ENCODE measurements at places on chromosomes 7 and 10. TPM values are rescaled to one million over a fixed set of nuclear protein-coding genes. Genes with fewer than 3 reads are reported as not detected.

GRCh38 chr10:124362568-124362967 is 56.2 kb downstream of the OAT start:
- no peak for DNase-seq

The CCDC172 gene
- not detected for total RNA-seq

The COBL gene
- total RNA-seq = 76.5 TPM

GRCh38 chr7:23474094-23474828 is 4.0 kb upstream of the IGF2BP3 start:
- DNase-seq = peak; percentile 85

DNA sequence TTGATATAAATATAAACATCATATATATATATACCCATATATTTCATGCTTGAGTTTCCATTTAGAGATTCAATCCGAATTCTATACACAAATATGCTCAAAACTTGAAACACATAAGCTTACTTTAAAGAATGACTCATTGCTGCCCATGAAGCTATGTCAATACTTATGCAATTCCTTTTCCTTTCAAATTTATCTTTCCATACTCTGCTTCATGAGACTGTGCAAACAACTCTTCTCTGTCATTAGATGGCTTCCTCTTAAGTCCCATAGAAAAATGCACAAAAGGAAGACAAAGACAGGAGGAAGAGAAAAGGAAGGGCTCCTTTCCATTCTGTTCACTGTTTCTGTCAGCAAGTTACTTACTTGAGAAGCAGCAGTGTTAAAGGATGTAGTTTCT is 895.7 kb upstream of the SORCS1 start:
- DNase-seq = no peak

DNA sequence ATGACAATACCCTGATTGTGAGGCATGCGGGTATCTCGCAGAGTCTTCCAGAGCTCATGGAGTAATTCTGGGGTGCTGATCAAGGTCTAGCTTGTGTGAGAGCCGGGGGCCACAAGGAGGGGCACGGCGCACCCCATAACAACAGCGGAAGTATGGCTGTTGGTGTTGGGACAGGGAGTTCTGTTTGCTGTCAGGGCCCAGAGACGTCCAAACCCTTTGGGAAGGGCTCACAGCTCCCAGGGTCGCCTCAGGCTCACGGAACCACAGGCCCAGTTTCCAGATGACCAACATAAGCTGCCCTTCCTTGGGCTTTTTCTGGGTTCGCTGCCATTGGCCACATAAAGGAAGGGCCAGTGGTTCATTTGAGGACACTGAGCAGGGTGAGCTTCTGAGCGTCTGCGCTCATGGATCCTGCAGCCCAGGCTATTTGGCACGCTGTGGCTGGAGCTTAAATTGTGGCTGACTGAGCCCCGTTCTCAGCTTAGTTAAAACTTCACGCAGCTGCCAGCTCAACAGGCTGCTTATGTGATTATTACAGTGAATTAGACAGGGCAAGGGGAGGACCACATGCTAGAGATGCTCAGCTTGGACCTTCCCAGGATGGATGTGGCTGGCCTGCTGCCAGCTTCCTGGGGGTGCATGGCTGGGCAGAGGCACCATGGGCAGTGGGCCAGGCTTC is 92.3 kb downstream of the DNAJB6 start:
- DNase-seq = peak; percentile 27

GRCh38 chr7:94389381-94389780 is 5.3 kb upstream of the COL1A2 start:
- no peak for DNase-seq

DNA sequence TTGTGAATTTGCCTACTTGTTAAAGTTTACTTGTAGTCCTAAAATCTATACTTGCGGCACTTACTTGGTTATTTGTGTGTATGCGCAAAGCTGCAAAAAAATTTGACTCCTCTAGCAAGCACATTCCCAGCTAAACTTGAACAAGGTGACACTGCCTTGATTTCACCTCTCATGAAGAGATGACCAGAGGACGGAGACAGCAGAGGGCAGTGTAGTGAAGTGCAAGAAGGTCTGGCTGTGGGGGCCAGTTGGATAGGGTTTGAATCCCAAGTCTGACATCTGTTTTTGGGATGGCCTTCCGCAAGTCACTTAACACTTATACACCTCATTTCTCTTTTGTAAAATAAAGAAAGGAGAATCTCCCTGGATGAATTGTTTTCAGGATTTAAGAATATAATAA is 15.7 kb downstream of the SLK start:
- DNase-seq = no peak

DNA sequence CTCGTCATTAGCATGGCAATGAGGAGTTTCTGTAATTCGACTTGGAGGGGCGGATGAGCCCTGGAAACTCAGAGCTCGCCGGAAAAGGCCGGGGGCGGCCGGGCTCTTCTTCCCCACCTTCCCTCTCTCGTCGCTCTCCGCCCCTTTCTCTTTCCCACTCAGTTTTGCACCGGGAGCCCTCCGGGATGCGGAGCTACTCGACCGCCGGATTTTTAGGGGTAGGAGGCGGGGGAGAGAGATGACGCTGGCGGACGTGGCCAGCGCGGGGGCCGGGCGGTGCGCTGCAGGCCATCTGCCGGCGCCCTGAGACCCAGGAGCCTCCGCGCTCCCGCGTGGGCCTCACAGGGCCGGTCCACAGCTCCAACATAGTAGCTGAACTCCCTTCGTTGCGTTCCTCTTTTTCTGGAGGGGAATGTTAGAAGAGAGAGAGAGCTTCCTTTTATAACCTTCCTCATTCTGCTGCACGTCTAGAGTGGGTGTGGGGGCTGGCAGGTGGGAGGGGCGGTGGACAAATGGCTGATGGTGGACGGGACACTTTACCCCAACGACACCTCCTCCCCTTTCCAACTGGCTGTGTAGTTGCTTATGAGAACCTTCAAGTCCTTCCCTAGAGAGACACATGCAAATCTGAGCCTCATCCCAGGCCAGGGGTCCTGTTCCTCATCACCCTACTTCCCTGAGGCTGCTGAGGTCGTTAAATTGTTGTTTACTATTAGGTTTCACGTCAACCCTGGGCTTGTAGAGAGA is 1.1 kb upstream of the HOXA1 start:
- DNase-seq = no peak

The TAS2R41 gene
- total RNA-seq = not detected

The PPIF gene
- 146 TPM for total RNA-seq

GRCh38 chr7:39952374-39952773 is 2.3 kb downstream of the CDK13 start:
- no peak for DNase-seq

DNA sequence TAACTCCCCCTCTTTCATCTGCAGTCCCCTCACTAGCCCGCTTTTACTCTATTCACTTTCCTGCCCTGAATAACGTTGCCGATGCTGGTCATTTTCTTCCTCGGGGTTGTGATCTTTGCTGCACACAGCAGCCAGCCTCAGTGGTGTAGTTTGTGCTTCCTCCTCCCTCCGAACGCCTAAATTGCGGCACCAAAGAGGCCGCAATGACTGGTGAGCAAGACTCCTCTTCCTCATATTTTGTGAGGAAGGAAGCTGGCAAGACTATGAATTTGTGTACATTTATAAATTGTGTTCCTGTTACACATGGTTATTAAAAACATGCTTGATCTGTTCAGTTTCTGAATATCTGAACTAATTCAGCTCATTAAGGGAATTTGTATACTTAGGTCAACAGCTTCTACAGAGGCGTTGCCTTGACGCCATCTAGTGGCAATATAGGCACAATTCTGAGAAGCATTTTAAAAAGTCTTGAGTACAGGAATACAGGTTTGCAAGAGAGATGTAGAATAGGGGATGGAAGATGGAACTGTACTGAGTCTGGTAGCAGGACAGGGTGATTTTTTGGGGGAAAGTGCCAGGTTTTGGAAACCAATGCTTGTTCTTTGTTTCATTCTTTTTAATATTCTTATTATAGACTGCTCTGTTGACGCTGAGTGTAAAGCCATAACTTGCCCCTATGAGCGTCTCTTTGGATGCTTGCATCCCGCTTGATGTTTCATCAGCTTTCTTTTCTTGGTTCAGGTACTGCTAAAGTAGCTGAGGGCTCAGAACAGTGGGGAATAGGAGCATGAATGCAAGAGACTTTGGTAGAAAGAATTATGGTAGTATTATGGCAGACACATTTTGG is 4.1 kb upstream of the TAS2R5 start:
- DNase-seq = no peak

- no peak for DNase-seq
Measured at GRCh38 chr7:74405899-74406512, 47.7 kb upstream of the GTF2IRD1 start.
